ENCODE measurements at places on chromosomes 1 and 21.
A peak's percentile ranks its signal among the peaks of the same experiment; 100 is the strongest.

- DNase-seq = no peak
Measured at GRCh38 chr1:228428412-228428811, 11.8 kb upstream of the TRIM17 start.

DNA sequence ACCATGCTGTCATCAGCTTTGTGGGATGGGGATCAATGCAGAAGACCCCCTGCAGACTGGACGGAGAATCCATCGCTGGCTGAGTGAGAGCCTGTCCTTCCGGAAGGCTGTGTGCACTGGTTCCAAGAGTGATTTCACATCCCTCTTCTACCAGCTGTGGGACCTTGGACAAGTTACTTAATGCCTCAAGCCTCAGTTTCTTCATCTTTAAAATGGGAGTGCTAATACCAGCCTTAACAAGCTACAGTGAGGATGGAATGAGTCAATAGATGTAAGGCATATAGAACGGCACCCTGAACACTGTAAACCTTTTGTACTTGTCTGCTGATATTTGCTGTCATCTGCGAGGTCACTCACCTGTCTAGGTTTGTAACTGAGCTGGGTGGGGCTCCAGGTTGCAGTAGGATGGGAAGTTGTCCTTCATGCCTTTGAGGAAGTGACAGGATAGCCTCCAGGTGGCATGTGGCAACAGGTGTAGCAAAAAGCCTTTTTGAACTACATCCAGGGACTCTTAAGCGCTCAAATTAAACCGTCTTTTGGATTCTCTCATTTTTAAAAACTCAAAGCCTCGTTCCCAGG is 27.5 kb downstream of the TMEM51 start:
- DNase-seq = no peak

- peak; percentile 64 for DNase-seq
Measured at GRCh38 chr1:166839600-166840308, 479 bp downstream of the POGK start.

- DNase-seq = no peak
Measured at GRCh38 chr1:167777269-167777650, 55.5 kb downstream of the MPZL1 start.

DNA sequence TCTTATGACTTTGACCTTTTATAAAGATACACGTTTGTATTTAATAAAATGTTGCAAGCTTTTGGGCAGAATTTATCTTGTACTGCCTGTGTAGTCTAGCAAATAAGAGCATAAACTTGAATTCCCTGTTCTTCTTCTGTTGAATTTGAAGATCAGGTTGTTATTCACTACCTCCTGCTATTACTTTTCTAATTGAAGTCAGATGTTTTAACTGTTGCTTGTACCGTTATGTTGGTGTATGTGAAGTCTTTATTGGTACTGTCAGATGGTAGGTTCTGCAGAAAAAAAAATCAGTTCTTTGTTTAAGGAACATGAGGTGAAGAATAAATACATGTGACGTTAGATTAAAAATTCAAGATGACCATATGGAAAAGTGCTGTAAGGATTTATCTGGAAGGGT is 69.1 kb downstream of the DYRK1A start:
- DNase-seq = no peak

- no peak for DNase-seq
Measured at GRCh38 chr1:232398823-232399222, 231.1 kb downstream of the SIPA1L2 start.

DNA sequence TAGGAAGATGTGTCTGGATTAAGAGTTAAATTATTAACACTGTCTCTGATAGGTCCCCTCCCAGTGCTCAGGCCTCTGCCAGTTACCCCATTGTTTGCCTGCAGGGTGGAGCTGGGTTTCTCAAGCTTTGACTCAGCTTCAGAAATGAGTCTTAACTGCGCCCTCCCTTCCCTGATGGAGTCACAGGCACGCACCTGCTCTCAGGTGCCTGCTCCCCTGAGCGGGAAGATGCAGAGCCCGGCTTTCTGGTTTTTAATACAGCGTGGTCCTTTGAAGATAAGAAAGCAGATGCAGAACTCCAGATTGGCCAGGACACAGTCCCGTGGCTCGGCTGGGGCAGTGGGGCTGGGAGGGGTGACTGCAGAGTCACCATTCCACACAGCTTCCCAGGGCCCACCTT is 3.2 kb upstream of the SPRR4 start:
- DNase-seq = no peak

GRCh38 chr1:244319283-244320132 is 132.2 kb downstream of the ADSS2 start:
- DNase-seq = peak; percentile 22

GRCh38 chr1:107196973-107197562 is 56.2 kb downstream of the NTNG1 start:
- DNase-seq = no peak

- DNase-seq = no peak
Measured at GRCh38 chr1:177784936-177785335, 184.9 kb downstream of the SEC16B start.

DNA sequence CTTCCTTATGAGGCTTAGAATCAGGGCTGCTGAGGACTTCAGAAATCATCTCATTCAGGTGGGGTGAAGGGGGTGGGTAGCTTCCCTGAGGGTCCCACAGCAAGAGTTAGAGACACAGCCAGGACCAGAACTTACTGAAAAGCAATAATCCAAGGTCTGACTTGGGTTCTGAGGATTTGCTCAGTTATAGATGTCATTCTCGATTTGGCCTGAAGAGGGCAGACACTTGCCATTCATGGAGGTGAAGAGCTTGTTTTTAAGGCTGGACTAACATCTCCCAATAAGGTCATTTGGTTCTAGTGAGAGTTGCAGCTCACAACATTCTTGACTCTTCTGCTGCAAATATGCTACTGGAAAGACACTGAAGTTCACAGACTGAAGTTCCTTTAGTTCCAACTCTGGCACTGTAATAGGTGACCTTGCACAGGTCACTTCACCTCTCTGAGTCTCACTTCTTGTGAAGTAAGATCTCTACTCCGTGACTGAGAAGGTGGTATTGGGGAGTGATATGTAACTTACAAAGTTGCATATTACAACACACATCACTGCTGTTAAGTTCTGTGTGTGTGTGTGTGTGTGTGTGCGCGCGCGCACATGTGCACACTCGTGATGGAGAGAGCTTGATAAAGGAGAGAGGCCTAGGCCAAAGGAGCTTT is 69.8 kb upstream of the DIRAS3 start:
- DNase-seq = peak; percentile 38

DNA sequence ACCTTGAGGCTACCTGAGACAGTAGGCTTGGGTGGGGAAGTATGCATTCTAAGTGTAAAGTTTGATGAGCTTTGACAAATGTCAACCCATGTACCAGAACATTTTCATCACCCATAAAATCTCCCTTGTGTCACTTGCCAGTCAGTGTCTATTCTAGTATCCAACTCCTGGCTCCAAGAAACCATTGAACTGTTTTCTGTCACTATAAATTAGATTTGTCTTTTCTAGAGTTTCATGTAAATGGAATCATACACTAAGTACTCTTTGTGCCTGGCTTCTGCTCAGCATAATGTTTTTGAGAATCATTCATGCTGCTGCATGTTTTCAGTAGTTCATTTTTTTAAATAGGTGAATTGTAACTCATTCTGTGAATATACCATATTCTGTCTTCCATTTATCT is 165.4 kb downstream of the DNM3 start:
- no peak for DNase-seq

DNA sequence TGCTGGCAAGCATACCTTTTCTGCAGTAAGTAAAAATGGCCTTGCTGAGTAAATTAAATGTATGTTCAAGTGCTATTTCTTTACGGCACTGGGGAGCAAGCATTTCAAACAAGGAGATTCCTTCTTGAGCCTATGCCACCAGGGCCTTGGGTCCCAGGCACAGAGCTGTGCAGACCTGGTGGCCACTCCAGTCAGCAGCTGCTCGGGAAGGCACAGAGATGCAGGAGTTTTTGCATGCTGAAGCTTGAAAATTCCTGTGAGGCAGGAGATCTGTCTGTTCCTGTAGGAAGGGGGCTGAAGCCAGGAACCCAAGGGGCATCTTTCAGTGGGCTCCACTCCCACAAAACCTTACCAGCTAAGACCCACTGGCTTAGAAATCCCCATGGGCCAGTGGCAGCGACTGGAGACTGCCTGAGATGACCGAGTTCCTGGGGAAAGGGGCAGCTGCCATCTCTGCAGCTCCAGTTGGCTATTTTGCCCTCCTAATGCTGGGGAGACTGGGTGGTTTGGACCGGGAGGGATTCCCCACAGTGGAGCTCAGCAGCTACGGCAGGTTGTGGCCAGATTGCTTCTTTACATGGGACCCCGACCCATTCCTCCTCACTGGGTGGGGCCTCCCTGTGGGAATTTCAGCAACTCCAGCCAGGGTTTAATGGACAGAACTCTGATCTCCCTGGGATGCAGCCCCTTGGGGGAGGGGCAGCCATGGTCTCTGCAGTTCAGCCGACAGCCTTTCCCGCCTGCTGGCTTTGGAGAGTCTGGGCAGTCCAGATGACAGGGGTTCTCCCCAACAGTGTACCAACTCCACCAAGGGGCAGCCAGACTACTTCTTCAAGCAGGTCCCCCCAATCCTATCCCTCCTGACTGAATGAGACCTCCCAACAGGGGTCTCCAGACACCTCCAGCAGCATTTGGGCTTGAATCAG is 8.4 kb upstream of the PGBD2 start:
- DNase-seq = no peak

DNA sequence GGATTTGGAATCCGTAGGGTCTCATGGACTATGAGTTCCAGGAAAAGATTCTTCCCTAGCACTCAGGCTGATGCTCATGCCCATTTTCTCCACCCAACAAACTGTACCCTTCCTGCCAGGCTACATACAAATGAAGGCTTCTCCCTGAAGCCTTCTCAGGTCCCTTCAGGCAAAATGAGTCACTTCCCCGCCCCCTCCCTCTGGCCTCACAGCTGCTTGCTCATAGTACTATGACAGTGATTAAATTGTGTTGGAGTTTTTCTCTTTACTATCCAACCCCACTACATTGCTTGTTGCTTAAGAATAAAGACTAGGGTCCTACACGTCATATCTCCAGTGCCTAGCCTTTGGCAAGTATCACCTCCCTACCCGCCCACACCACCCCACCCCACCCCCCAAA is 207.6 kb upstream of the NFIA start:
- peak; percentile 17 for DNase-seq

- no peak for DNase-seq
Measured at GRCh38 chr1:66502086-66502485, 31.9 kb upstream of the SGIP1 start.

All from stimulated activated CD4-positive, alpha-beta T cell treated with anti-CD3 and anti-CD28 coated beads, Interleukin-2, amount 100 ng/mL, for 24 hours (primary cell).